Naive thymus-derived CD4-positive, alpha-beta T cell (primary cell): ENCODE measurements at places on chromosomes 4 and X. TPM values are rescaled to one million over a fixed set of nuclear protein-coding genes. Genes with fewer than 3 reads are reported as not detected.

DNA sequence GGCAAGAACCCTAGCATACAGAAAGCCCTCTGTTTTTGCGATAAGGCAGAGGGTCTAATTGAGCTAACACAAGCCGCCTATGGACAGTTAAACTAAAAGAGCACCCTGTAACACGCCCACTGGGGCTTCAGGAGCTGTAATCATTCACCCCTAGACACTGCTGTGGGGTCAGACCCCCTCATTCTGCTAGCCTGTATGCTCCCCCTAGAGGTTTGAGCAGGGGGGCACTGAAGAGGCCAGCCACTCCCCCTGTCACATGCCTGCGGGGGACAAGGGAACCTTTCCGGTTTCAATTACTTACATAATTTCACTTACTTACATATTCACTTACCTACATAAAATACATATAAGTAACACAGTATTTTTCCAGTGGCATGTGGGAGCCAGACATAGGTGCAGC is 469.5 kb upstream of the FAM241A start:
- H3K36me3 ChIP-seq: no peaks in the 10 kb centered on the region
- no peaks in the 10 kb centered on the region for H3K4me1 ChIP-seq
- H3K27me3 ChIP-seq: no peaks in the 10 kb centered on the region
- no peak overlapping the region for H3K4me3 ChIP-seq

DNA sequence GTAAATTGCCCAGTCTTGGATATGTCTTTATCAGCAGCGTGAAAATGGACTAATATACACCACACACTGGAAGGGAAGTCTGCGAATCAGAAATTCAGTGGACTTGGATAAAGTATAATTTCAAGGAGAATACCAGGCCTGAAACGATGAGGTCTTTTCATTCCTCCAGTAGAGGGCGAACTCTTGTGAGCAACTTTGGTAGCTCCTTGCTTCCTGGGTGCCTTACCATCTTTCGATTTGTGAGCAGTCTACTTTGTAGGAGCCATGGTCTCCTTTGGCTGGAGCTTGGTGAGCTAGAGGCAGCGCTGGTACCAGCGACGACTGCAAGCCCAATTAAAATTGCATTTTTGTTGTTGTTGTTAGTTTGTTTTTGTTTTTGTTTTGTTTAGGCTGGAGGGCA is 791.9 kb downstream of the FAT4 start:
- H3K27me3 ChIP-seq: no peaks in the 10 kb centered on the region
- H3K27ac ChIP-seq: no peak overlapping the region
- no peak for DNase-seq
- H3K4me3 ChIP-seq: no peak overlapping the region
- H3K4me1 ChIP-seq: no peaks in the 10 kb centered on the region

DNA sequence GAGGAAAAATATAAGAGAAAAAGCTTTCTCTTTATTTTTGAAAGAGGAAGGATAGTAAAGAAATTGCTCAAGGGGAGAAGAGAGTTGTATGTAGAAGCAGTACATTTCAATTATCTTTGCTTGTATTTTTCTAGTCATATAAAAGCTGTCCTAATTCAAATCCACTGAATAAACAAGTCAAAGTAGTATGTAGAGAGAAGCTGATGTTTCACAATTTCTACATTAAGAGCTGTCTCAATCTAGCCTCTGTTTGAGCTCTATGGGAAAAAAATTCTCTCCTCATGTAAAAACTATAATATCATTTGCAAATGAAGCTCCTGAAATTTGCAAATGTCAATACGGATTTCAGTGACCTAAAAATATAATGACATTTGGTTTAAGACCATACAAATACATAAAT is 52.6 kb downstream of the CHM start:
- no peak overlapping the region for H3K4me3 ChIP-seq
- H3K27ac ChIP-seq: no peak overlapping the region
- DNase-seq: no peak
- no peaks in the 10 kb centered on the region for H3K27me3 ChIP-seq
- no peaks in the 10 kb centered on the region for H3K36me3 ChIP-seq
- no peaks in the 10 kb centered on the region for H3K4me1 ChIP-seq

- no peak overlapping the region for H3K4me3 ChIP-seq
- H3K4me1 ChIP-seq: no peaks in the 10 kb centered on the region
- no peak overlapping the region for H3K27ac ChIP-seq
- H3K36me3 ChIP-seq: no peaks in the 10 kb centered on the region
Measured at GRCh38 chr4:174835536-174835935, 6.5 kb upstream of the GLRA3 start.

- H3K27me3 ChIP-seq: no peaks in the 10 kb centered on the region
- DNase-seq: no peak
- no peak overlapping the region for H3K4me3 ChIP-seq
- no peaks in the 10 kb centered on the region for H3K36me3 ChIP-seq
- H3K27ac ChIP-seq: no peak overlapping the region
- H3K4me1 ChIP-seq: no peaks in the 10 kb centered on the region
Measured at GRCh38 chr4:113445286-113445685, 316.3 kb downstream of the CAMK2D start.

- DNase-seq: no peak
- H3K4me3 ChIP-seq: no peak overlapping the region
- H3K36me3 ChIP-seq: no peaks in the 10 kb centered on the region
- H3K27ac ChIP-seq: no peak overlapping the region
- no peaks in the 10 kb centered on the region for H3K4me1 ChIP-seq
- H3K27me3 ChIP-seq: no peaks in the 10 kb centered on the region
Measured at GRCh38 chr4:20639346-20639745, 60.9 kb upstream of the PACRGL start.

GRCh38 chr4:27843776-27844175 is 983.1 kb downstream of the STIM2 start:
- no peaks in the 10 kb centered on the region for H3K4me1 ChIP-seq
- H3K27ac ChIP-seq: no peak overlapping the region
- no peak for DNase-seq
- no peaks in the 10 kb centered on the region for H3K36me3 ChIP-seq
- H3K27me3 ChIP-seq: no peaks in the 10 kb centered on the region

Gene PAGE2B
- total RNA-seq: 0.56 TPM in 1 of 2 replicates, not detected in the other

Gene SLC25A31
- total RNA-seq: not detected

Gene XAGE2
- total RNA-seq: not detected

Gene EXOC1L
- not detected for total RNA-seq

Gene IL13RA1
- total RNA-seq: 16.3 TPM

Gene S100P
- 15.7 TPM for total RNA-seq
